ENCODE measurements at places on chromosomes 2 and 18.

DNA sequence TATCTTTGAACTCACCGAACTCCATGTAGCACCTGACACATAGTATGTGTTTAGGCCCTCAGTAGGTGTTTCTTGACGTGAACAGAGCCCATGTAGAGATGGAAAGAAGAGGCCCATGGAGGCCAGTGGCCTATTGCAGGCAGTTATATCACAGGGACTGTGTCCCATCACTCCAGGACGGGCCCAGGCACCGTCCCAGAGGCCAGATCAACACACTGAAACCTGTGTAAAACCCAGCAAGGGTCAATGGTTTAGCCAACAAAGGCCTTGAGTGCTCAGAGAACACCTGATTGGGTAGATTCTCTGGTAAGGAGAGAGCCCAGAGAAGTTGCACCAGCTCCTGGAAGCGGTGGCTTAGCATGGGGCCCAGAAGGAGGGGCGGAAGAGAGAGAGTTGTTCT is 82.8 kb downstream of the INHBB start:
- DNase-seq, result no peak

GRCh38 chr18:7978834-7979233 is 411.7 kb downstream of the PTPRM start:
- DNase-seq, result no peak

DNA sequence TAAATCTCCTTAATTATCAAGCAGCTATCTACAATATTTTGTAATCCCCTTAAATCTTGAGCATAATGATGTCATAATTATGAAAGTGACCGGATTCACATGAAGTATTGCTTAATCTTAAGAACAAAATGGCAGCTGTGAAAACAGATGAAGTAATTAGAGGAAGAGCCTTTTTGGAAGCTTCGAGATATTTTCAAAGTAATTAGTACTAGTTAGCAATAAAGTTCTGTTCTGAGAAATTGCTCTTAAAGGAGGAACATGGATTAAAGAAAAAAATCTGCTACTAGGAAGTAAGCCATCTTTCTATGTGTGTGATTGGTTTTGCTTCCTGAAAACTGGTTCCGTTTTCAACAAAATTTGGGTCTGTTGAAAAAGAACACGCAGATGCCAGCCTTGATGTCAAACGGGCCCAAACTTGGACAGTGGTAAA is 18.3 kb downstream of the CLUL1 start:
- no peak for DNase-seq

GRCh38 chr2:238615187-238615586 is 188.5 kb downstream of the ASB1 start:
- no peak for DNase-seq

GRCh38 chr18:11674119-11674518 is 14.9 kb upstream of the GNAL start:
- DNase-seq, result no peak
